ENCODE measurements at places on chromosomes 3 and 15.

DNA sequence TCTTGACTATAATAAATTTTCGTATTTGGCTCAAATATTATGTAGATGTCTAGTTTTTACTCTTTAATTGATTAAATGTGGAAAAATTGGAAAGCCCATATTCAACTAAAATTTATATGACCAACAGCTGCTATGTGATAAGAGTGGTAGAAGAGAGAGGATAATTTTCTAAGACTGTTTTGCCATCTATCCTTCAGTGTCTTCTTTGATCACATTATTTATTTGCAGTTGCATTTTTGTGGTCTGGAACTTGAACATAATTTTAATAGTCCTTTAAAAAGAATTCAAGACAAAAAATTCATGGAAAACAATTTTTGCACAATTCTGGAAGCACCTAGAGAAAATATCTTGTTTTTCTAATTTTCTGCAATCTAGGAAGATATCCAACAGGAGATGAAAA lies 213.3 kb upstream of the THBS1 start:
- no peak for DNase-seq

DNA sequence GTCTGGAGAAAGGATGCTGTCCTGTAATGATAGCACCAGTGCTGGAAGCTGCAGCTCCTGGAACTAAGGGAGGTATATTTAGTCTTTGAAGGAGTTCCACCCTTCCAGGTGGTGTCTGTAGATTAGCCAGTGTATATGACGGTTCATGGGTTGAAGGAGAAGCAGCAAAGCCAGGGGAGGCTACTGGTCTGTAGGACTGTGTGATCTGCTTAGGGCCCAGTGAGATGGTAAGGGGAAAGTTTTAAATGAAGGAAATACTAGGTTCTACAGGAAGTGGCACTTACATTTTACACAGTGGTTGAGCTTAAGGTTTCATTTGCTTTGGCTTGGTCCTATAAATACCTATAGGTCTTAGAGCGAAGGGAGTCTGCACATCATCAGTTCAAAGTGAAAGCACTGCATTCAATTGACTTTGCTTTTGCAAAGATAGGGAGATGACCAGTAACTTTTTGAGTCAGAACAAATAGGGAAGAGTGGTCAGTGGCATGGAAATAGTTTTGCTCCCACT lies 5.6 kb downstream of the SLC25A38 start:
- no peak for DNase-seq

DNA sequence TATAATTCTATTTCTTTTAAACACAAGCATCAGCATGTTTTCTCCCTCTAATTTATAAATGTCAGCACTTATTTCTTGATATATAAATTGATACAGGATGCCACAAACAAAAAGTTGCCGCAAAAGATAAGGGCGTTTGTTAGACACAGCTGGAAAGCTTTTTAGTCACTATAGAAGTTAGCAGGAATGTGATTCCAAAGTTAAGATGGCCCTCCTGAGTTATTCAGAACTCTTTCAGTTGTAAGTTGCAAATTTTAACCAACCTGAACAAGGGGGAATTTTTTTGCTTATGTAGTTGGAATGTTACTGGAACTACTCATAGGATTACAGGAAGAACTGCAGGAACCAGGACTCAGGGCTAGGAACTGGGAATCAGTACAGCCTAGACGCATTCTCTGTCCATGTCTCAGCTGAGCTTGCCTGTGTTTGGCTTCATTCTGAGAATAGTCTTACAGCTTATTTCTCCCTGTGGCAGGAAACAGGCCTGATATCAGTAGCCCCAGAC lies 166.3 kb downstream of the VGLL4 start:
- no peak for DNase-seq

DNA sequence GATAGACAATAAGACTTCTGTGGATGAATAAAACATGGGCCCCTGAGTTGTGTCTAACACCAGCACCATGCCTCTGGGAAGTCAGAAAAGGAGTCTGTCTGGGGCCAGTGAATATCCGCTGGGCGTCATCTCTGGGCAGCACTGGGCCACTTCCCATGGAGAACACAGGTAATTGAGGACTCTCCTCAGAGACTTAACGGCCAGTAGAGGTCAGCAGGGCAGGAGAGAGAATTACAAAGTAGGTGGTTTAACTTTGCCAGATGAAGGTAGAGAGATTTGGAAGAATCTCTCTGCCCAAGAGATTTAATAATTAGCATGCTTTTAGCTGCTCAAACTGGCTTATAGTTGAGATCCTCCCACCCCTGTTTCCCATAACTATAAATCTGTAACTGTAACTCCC lies 65.7 kb downstream of the OCA2 start:
- DNase-seq, result no peak

GRCh38 chr15:58748852-58749531 lies 515 bp downstream of the ADAM10 start:
- peak; percentile 29 for DNase-seq

- DNase-seq, result no peak
These were observed 37.8 kb upstream of the HCLS1 start for GRCh38 chr3:121698476-121698875.

- DNase-seq, result peak; percentile 49
These were observed 78.0 kb upstream of the SLC25A36 start for GRCh38 chr3:140863580-140864009.

- DNase-seq, result no peak
These were observed 678.1 kb upstream of the DPPA4 start for GRCh38 chr3:110015231-110015963.

DNA sequence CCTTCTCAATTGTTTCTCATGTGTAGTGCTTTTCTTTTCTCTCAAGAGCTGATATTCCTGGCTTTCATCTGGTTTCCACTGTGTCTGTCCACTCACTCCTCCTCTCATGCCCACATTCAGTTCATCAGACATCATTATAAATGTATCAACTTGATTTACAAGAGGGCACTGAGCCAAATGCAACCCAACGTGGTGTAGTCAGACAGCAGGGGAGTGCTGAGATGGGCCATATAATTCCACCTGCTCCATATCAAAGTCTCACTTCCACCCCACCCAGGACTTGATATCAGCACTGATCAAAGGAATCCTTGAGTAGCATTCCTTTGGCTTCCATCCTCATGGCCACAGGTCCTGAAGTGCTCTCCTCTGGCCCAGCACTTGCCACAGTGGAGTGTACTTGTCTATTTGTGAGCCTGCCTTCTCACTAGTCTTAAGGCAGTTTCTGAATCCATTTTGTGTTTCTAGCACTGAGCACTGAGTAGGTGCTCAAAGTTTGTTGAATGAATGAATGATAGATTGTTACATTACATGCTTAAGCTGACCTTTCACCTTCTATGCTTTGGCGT lies 252.8 kb downstream of the CLSTN2 start:
- no peak for DNase-seq

DNA sequence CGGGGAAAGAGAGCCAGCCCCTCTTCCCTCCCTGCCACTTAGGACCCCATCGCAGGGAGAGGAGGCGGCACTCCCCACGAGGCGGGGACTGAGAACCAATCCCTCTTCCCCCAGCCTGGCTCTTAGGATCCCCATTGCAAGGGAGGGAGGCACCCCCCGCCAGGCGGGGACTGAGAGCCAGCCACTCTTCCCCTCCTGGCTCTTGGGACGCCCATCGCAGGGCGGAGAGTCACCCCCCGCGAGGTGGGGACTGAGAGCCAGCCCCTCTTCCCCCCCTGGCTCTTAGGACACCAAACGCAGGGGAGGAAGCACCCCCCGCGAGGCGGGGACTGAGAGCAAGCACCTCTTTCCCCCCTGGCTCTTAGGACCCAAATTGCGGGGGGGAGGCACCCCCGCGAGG lies 34.2 kb upstream of the SSUH2 start:
- no peak for DNase-seq

- no peak for DNase-seq
These were observed 33.2 kb upstream of the RGMA start for GRCh38 chr15:93121973-93122910.

DNA sequence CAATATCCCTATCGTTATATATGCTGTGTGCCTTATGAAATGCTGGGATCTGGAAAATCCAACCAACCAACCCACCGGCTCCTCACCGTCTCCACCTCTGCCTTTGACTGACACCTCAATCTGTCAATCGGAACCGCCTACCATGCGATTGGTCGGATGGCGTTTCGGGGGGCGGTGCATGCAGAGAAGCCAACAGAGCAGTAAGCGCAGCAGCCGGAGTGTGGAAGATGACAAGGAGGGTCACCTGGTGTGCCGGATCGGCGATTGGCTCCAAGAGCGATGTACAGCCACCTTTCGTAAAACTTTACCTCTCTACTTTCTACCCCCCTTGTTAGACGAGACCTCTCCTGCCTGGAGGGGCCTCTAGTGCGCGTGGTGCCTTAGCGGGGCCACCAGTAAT lies 6.3 kb downstream of the CLK3 start:
- DNase-seq, result no peak

DNA sequence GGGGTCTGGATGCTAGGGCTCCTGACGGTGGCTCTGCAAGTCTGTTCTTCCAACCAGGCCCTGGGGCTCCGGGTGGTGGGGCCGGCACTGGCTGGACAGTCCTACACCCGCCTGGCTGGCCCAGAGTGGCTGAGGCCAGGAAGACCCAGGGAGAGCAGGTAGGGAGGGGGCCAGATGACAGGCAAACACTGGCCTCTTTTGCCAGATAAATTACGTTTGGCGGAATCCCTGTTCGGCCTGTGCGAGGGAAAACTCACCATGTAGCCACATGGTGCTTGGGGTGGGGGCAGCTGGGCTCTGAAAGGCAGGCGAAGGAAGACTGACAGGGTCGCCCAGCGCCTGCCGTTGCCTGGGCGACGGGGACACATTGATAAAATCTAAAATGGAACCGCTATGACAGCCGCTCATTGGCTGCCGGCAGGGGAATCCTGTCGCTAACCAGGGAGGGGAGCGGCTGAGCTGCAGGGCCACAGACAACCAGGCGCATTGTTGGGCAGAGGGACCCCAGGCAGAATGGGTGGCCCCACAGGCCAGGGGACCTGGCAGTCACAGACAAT lies 30.4 kb downstream of the IQSEC1 start:
- no peak for DNase-seq

GRCh38 chr3:138338244-138338643 lies 8.6 kb upstream of the NME9 start:
- no peak for DNase-seq

GRCh38 chr3:112297714-112298113 lies 3.7 kb upstream of the SLC9C1 start:
- DNase-seq, result no peak

All from NCI-H345 (cell line).